GDM1 (cell line): ENCODE measurements at places on chromosomes 4 and X.

GRCh38 chrX:55767100-55767499, 49.6 kb downstream of the RRAGB start:
- DNase-seq = no peak

GRCh38 chrX:109878236-109878635, 124.7 kb upstream of the TMEM164 start:
- no peak for DNase-seq

- DNase-seq = no peak
Measured at GRCh38 chr4:108118505-108118904, 50.2 kb downstream of the LEF1 start.

GRCh38 chr4:108099838-108100237, 68.9 kb downstream of the LEF1 start:
- no peak for DNase-seq

- DNase-seq = no peak
Measured at GRCh38 chr4:147430111-147430510, 50.8 kb upstream of the EDNRA start.

- no peak for DNase-seq
Measured at GRCh38 chr4:8029689-8030088, 90.0 kb upstream of the AFAP1 start.

GRCh38 chr4:113302051-113302450, 252.6 kb downstream of the ANK2 start:
- DNase-seq = no peak

DNA sequence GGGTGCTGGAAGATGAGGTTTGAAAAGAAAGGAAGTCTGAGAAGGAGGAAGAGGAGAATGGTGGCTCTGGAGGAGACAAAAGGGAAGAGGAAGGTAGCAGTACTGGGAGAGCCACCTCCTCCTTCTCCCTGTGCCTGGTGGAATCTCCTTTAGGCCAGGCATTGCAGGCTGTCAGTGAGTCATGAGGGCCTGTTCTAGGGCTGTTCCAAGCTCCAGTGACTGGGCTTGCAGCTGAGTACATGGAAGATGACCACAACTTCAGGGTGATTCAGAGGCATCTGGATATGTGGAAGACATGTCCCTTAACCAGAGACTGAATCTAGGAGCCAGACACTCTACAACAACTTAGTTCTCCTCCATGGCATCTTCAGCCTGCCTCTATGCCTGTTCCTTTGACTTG, 107.8 kb downstream of the EFNB1 start:
- DNase-seq = no peak

GRCh38 chr4:62159876-62160275, 959.8 kb downstream of the ADGRL3 start:
- no peak for DNase-seq

- no peak for DNase-seq
Measured at GRCh38 chrX:117840645-117841044, 276.0 kb downstream of the KLHL13 start.

DNA sequence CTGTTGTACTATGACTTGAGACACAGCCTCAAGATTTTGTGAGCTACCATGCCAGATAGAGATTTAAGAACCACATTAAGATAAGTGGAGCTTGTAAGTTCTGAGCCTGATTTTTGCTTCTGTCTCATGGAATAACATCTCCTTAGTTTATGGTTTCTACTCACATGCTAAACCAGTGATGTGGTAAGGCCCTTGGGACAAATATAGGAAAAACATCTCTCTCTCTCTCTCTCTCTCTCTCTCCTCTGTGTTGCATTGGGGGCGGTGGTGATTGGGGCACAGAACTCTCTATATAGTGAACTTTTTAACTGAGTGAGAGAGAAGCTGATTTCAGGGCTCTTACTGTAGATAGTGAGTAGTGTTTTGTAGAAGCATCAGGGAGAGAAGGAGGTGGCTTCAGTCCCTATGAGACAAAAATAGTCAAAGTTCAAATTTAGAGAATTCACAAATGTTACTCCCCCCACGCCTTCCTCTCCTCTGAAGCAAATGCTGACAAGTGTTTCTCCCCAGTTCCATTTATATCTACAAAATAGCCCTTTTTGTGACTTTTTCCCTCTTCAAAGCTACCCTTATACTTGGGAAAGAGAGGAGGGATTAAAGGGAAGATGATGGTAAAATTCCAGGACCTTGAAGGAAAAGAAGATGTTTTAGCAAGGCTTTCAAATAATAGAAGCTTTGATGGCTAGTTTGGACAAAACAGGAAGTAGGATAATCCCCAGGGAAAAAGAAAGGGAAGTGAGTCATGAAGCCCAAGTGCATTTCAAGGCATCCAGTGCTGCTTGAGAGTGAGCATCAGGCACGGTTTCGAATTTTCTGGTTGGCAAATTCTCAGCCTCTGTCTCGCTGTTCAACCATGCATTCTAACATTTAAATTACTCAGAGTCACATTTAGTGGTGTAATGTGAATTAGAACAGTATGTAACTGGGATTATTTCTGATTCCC, 134.3 kb upstream of the AP1S2 start:
- DNase-seq = no peak

GRCh38 chr4:80876810-80877209, 153.7 kb upstream of the BMP3 start:
- no peak for DNase-seq

GRCh38 chr4:145179281-145179860, 1.0 kb downstream of the OTUD4 start:
- DNase-seq = peak; percentile 27

GRCh38 chr4:112060212-112060611, 85.0 kb upstream of the FAM241A start:
- no peak for DNase-seq

DNA sequence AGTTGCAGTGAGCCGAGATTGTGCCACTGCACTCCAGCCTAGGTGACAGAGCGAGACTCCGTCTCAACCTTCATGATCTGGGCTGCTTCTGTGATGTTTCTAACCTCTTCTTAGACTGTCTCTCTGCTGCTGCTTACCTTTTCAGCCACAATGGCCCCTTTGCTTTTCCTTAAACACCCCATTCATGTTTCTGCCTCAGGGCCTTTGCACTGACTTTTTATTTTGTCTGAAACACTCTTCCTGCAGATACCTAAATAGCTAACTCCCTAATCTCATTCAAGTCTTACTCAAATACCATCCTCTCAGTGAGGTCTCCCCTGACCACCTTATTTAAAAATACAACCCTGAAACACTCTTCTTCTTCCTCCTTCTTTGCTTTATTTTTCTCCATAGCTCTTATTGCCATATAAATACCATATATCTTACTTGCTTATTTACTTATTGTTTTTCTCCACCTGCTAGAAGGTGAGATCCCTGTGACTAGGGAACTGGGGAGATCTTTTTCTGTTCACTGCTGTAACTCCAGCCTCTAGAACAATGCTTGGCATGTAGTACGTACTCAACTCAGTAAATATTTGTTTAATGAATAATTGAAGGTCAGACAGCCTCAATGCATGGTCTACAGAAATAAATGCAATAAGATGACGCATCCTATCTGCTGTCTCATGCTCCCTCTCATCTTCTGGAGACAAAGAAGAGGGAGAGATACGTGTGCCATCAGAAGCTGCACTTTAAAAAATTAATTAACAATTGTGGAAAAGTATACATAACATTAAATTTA, 43.8 kb upstream of the SETD7 start:
- no peak for DNase-seq

DNA sequence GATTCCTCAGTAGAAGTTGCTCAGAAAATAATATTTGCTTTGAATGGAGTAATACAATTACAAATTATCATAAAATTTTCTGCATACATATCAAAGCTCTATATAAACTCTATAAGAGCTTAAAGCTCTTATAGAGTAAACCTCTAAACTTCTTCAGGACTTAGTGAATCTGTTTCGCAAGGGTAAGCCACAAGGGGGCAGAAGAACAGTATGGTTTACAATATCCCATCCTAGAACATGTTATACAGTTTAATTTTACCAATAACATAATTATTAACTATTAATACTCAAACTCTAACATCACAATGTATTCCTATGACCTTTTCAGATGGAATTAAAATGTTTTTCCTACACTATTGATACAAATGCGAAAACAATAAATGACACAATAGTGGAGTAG, 33.8 kb upstream of the SPANXN1 start:
- no peak for DNase-seq

DNA sequence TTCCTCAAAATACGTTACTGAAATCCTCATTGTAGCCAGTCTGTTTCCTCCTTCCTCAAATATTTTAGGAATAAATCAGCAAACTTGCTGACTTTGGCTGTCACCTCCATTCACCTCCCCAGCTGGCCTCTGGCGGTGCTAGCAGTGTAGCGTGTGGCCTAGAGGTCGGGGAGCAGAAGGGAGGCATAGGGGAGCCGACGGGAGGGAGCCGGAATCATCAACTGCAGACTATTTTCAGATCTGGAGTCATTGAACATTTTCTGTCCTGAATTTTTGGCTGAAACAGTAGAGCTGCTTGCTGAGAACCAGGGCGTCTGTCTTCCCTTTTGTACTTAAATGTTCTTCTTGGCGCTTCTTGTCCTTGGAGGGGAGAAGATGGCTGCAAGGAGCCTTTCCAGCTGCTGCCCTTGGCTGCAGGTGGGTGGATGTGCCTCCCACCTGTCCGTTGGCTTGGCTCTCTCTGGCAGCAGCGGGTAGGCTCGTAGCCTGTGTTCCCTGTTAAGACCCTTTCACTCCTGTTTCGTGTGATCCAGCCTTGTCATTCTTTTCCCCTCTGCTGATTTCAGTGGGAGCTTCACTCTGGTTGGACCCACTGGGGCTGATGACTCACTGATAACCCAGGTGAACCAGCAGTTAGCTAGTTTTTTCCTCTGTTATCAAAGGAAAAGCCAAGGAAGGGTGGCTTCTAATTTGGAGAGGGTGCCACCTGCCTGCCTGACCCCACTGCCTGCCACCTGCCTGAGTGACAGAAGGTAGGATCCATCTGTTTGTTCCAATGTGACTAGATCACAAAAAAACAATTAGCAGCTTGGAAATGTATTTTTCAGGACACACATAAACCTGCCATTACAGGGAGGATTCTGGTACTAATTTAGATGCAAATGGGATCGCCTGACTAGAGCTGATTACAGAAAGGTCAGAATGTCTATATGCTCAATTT, 135.9 kb downstream of the GATB start:
- DNase-seq = no peak

GRCh38 chr4:138632856-138633579, 382.6 kb upstream of the NOCT start:
- no peak for DNase-seq
